ENCODE measurements at places on chromosomes 1 and 21.

- DNase-seq, result no peak
Observed at GRCh38 chr1:41608211-41608610, 123.7 kb upstream of the EDN2 start.

- DNase-seq, result no peak
Observed at GRCh38 chr1:226063977-226064815, 1.7 kb downstream of the H3-3A start.

GRCh38 chr1:167252986-167253385 lies 32.3 kb downstream of the POU2F1 start:
- DNase-seq, result no peak

- DNase-seq, result no peak
Observed at GRCh38 chr1:179026813-179027669, 1.3 kb downstream of the FAM20B start.

DNA sequence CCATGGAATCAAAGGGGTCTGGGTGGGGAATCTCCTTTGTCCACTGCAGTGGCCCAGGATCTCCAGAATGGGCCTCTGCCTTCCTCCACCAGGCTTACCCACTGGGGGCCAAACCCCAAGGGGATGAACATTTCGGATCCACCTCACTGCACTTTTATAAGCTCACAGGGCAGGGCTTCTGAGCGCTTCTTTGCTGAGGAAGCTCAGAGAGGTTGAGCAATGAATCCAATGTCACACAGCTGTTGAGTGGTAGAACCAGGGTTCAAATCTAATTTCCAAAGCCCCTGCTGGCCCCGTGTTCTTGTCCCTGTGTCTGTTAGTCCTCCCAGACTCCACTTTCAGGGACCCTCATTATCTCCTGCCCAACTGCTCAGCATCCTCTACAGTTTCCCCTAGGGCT lies 250.8 kb downstream of the GRIK3 start:
- no peak for DNase-seq

- DNase-seq, result no peak
Observed at GRCh38 chr1:204659056-204659455, 26.5 kb downstream of the LRRN2 start.

GRCh38 chr1:161390559-161390858 lies 22.8 kb upstream of the CFAP126 start:
- DNase-seq, result no peak

DNA sequence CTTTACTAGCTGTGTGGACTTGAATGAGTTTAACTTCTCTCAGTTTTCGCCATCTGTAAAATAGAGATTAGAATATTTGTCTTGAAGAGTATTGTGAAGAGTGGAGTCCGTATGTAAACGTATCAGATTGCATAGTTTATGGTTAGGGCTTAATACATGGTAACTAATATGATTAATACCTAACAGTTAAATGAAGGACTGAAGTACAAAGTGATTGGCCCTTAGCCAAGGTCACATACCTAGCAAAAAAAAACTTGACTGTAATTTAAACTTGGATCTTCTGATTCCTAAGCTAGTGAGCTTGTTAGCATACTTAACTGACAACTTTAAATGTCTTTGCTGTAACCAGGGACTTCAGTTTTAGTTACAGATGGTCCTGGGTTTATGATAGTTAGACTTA lies 1.9 kb downstream of the GIPC2 start:
- no peak for DNase-seq

DNA sequence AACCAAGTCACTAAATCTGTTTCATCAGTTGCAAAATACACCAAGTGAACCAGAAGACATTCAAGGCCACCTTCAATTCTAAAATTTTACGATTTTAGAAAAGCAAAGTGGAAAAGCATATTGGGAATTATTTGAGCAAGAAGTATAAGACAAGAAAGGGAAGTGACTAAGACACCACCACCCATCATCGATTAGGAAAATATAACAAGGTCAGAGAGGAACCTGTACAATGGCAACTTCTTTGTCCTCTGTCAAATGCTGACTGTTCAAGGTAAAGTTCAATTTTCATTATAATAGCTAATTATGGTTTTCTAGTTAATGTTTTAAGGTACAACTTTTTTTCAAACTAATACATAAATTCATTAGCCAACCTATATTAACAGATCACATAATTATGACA lies 10.8 kb downstream of the FRRS1 start:
- DNase-seq, result no peak

GRCh38 chr1:205563927-205564441 lies 59.5 kb downstream of the CDK18 start:
- DNase-seq, result no peak

DNA sequence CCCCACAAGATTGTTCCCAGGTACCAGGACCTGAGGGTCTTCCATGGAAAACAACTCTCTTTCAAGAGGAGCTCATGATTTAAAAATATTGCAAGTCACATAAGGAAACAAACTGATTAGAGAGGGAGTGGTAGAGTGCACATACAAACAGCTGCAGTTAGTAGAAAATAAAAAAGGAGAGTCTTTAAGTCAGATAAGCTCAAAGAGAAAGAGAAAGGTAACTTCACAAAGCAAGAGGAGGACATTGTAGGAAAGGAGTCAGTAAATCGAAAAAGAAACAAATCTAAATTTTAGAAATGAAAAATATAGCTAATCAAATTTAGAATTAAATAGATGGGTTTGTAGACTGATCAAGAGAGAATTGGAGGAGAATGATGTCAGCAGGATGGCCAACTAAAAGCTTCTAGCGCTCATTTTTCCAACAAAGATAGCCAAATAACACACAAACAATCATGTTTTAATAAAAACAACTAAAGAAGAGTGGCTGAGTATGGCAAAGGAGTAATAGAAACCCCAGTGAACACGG lies 86.1 kb upstream of the CD53 start:
- DNase-seq, result no peak

- no peak for DNase-seq
Observed at GRCh38 chr21:42939582-42940413, 14.4 kb upstream of the ERVH48-1 start.

DNA sequence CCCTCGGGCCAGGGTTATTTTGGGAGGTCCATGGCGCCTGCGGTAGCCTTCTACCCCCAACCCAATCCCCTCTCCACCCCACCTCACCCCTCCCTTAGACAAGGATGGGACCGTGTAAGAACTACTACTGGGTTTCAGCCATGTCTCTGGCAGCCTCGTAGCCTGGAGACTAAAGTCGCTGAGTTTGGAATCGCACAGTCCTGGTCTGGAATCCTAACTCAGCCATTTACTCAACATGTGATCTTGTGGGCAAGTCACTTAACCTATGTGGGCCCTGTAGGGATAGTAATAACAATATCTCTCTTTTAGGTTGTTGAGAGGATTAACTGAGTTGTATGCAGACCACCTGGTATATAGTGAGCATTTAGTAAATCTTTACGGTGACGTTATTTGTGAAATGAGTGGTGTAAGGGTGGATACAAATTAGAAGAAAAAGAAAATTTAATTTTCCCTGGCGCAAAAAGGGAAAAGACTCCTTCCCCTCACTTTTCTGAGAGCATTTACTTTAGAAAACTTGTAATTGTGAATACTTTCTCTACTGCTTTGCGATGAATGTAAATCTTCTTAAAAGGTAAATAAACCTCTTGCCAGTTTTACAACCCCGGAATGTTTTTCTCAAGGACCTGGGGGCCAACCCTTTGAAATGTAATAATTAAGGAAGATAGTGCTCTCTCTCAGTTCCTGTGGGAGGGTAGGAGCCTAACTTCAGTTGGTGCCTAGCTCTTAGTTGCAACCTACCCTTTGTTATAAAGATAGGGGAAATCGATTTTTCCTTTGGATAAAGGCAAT lies 615 bp upstream of the MRPS15 start:
- DNase-seq, result no peak

DNA sequence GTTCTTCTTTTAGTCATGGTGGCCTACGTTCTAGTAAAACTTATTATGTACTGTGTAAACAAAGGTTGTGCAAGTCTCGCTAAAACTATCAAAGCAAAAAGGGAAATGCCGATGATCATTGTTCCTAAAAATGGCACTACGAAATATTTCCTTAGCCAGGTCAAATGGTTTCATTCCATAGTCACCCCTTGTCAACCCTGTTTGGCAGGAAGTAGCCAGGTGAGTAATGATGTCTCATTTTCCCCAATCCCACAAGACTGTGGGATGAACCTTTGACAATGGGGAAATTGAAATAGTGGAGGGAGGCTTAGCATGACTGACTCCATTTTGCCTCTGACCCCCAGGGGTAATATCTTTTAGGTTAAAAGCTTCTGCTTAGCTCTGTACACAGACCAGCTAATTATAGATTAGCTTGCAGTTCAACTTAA lies 5.6 kb upstream of the REN start:
- no peak for DNase-seq
